ENCODE measurements at places on chromosomes 1 and 21.

- DNase-seq = no peak
Measured at GRCh38 chr1:244948416-244948815, 84.1 kb upstream of the HNRNPU start.

DNA sequence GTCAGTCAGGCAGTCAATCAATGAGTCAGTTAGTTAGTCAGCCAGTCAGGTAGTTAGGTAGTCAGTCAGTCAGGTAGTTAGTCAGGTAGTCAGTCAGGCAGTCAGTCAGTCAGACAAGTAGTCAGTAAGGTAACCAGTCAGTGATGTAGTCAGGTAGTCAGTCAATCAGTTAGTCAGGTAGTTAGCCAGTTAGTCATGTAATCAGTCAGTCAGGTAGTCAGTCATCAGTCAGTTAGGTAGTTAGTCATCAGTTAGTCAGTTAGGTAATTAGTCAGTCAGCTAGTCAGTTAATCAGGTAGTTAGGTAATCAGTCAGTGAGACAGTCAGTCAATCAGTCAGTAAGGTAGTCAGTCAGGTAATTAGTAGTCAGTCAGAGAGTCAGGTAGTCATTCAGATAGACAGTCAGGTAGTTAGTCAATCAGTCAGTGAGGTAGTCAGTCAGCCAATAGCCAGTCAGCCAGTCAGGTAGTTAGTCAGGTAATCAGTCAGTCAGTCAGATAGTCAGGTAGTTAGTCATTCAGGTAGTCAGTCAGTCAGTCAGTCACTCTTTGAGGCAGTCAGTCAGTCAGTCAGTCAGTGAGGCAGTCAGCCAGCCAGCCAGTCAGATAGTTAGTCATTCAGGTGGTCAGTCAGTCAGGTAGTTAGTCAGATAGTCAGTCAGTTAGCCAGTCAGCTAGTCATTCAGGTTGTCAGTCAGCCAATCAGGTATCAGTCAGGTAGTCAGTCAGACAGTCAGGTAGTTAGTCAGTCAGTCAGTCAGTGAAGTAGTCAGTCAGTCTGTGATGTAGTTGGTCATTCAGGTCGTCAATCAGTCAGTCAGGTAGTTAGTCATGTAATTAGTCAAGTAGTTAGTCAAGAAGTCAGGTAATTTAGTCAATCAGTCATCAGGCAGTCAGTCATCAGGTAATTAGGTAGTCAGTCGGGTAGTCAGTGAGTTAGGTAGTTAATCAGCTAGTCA lies 15.3 kb downstream of the KRTAP10-1 start:
- DNase-seq = no peak

GRCh38 chr1:98267423-98267822 lies 346.6 kb upstream of the DPYD start:
- DNase-seq = no peak

DNA sequence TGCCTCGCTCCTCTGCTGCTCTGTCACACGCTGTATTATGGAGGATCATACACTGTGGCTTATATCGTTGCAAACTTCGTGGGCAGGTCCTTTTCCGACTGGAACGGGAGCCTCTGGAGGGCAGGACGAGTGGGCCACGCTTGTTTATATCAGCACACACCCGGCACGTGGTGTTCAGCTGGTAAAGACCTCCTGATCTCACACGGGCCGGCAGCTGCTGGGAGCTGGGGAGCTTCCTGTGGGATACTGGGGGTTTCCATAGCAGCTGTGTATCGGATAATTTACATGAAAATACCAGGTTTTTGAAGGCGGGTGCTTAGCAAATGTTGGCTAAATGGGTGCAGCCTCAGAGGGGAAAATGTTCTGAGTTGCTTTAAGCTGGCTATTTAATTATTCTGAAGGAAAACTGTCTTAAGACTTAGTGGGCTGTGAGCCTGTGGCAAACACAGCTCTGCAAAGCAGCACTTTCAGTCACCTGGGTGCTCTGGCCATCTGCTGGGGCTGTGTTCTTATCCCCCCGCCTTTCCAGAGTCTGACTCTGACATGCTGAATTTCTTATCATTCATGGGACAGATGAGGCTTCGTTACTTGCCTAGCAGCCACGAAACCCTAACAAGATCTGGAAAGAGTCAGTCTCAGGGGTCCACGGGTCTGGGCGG lies 103.6 kb upstream of the GCLM start:
- no peak for DNase-seq

DNA sequence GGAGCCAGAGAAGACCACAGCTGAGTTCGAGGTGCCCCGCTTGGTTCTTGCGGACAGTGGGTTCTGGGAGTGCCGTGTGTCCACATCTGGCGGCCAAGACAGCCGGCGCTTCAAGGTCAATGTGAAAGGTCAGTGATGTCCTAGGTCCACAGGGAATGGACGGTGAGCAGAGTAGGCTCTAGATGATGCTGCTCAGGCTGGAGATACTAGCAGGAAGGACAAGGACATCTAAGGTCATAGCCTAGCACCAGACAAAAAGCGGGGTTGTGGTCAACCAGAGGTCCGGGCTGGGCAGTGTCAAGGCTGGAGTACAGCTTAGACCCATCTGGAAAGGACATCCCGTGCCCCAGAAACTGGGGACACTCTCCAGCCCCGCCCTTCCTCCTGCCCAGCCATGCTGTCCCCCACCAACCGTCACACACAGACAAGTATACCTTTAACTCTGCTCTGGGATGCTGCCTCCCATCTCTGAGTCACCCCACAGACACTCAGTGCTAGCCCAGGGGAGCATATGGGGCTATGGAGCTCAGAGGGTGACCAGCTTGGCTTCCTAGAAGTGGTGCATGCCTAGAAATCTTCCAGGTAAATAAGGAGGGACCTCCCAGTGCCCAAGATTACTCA lies 8.7 kb downstream of the TIE1 start:
- no peak for DNase-seq
